ENCODE measurements at places on chromosomes 3 and 15.

DNA sequence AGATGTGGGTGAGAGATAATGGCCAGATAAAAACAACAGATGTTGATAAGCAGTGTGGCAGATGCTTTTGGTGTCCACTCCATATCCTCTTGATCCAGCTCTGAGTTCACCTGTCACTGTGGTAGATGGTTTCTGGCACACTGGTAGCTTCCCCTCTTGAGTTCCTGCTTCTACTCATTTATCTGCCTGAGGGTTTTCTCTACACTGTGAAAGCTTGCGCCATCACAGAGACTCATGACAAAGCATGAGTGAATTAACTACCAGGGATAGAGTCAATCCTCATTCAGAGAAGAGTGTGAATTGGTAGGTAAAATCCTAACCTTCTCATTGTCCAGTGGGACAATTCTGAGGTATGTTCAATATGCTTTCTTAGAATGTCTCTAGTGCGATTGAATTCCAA is 50.0 kb upstream of the ARHGEF26 start:
- DNase-seq, result no peak

GRCh38 chr15:63387748-63388493 is 6.3 kb upstream of the CA12 start:
- no peak for DNase-seq

DNA sequence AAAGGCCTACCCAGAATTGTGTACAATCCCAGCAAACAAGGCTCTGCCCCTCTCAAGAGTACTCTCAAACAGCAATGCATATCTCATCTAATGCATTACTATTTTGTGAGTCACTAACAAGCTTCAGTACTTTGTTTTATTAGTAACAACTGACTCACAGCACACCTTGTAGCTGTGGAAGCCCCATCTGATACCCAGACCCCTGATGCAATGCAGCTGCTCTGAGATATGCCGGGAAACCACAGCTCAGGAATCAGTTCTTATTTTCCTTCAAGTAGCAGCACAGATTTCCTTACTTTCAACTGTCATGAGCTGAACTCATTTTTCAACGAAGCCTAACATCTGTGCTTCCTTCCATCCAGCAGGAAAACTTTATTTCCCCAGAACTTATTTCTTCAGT is 37.8 kb downstream of the CCNL1 start:
- no peak for DNase-seq

DNA sequence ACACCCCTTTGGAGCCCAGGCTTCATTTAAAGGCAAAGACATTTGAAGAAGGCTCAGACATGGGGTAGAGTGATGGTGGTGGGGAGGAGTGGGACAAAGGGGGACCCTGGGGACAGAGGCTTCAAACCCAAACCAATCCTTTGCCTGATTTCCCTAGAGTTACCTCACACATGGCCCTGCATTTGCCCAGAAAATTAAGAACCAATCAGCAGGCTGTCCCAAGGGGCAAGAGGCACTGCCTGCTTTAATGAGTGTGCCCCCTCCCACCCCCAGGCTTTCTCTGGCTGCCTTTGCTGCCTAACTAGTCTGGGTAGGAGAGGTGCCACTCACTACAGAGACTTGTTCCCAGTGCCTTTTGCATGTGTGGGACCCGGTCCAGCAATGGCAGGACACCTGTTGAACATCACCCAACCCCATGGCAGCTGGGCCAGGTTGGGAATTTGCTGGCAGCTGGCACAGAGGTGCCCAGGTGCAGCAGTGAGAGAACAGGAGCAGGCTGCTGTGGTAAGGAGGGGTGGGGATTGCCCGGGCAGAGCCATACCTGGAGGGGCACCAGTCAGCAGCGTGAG is 38.4 kb downstream of the CCDC33 start:
- no peak for DNase-seq

DNA sequence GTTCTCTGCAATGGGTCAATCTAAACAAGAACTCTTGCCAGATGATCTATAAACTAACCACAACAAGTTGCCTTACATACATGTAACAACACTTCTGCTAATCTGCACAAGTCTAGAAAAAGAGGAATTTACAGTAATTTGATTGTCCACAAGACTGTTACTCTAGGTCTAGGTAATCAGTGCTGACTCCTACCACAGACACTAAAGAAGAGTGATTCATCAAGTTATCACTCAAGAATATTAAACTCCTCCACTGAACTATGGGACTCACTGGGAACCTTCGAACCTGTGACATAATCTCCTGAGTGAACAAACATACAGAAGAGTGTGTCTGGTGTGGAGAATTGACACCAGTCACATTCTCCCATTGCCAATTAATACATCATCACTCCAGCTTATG is 138.3 kb downstream of the ANXA2 start:
- DNase-seq, result no peak

DNA sequence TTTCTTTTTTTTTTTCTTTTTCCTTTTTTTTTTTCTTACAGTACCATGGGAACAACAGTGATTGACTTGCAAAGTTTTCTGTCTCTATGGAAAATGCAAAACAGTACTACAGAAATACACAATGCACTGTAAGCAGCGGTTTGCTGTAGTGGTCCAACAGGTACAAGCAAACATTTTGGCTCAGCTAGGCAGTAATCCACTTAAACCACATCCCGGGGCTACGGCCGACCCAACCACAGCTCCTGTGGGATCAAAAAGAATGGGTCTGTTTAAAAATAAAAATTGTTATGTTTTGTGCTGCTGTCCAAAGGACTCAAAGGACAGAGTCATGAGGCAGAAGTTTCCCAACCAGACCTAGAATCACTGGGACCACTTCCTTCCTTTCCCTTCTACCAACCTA is 667.1 kb upstream of the ADAMTS9 start:
- DNase-seq, result no peak

- no peak for DNase-seq
These were observed 481.0 kb upstream of the PROK2 start for GRCh38 chr3:72266016-72266370.

- peak; percentile 71 for DNase-seq
These were observed 694 bp downstream of the ABTB1 start for GRCh38 chr3:127673191-127674100.

DNA sequence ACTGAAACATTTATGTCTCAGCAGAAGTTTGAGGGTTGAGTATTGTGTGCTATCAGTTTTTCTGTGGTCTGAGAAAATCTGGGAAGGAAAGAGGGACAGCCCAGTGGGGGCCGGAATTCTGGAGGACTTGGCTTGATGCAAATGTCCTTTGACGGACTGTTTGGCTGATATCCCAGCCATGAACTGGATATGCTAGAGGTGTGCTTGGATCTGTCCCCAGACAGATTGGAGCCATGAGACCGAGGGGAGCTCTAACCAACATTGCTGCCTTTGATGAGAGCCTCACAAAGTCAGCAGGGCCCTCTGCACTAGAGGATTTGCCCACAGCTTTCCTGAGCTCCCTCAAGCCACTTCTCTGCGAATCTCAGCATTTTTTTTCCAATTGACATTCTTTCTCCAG is 405.6 kb downstream of the NTRK3 start:
- DNase-seq, result no peak

GRCh38 chr3:9146367-9147071 is 102.9 kb downstream of the SRGAP3 start:
- DNase-seq, result no peak

DNA sequence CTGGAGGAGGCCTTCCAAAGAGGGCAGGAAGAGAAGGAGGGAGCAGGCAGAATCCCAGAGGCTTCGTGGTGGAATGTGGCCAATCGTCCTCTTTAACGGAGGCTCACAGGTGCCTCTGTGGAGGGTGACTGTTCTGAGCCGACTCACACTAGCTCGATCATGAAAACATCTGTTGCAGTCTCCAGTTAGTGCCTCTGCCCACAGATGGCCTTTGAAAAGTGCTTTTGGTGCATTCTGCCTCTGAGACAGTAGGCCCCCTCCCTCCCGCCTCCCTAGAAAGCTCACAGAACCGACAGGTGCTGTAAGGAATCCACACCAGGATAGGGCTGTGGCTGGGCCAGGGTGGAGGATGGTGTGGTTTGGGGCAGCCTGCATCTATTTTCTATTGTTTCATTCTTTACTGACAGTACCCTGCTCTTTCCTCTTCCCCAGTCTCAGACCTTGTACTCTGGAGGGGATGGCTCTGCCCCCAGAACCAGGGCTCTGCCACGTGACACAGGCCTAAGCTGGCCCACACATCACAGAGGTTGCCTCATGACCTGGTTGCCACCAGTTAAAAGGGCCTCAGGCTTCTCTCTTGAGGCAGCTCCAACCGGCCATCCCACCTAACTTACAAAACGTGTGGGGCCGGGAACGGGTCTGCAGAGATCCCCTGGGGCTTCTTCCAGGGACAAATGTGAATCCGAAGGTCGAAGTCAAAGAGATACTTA is 27.2 kb upstream of the PIGZ start:
- no peak for DNase-seq

- no peak for DNase-seq
These were observed 7.1 kb downstream of the SIAH2 start for GRCh38 chr3:150755902-150756301.

DNA sequence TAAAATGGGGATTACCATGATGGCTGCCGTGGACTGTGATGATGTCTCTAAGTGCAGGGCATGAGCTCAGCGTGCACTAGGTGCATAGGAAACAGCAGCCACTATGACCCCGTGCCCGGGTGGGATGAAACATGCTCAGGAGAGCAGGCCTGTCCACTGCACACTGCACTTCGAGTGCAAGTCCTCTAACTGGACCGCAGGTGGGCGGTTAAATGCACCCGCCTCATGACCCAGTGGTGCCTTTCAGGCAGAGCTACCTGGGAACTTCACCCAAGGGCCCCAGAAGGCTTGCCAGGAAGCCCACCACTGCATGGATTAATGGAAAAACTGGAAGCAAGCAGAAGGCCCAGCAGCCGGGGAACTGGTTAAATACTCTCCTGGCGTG is 34.0 kb downstream of the PRKCD start:
- no peak for DNase-seq

GRCh38 chr15:87944050-87944449 is 312.5 kb downstream of the NTRK3 start:
- no peak for DNase-seq

DNA sequence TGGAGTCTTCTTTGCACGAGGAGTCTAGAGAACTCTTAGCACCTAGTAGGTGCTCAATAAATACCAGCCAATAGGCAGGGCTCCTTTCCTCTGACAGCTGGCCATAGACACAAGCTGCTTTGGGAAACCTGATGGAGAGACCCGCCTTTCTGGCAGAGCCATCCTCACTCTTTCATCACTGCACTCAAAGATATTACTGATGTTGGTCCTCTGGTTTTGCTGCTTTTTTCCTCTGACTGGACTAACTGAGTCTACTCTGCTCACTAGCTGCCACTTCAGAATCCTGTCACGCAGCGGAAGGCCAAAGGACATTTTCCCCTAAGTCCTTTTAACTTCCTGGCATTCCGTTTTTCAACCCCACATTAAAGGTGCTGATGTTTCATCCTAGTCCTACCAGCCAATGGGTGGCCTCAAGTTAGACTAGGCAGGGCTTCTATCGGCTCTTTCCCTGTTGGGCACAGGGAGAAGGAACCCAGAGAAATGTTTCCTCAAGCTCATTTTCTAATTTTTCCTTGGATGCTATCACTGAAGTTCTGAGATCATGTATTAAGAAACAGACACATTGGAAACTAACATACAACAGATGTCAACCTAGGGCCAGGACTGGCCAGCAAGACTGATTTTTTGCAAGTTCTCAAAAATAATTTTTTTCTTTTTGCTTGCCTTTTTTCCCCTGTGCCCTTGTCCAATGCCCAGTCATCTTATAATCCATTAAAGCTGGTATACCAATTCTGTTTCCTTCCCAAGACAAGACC is 132.8 kb upstream of the ICE2 start:
- DNase-seq, result no peak

DNA sequence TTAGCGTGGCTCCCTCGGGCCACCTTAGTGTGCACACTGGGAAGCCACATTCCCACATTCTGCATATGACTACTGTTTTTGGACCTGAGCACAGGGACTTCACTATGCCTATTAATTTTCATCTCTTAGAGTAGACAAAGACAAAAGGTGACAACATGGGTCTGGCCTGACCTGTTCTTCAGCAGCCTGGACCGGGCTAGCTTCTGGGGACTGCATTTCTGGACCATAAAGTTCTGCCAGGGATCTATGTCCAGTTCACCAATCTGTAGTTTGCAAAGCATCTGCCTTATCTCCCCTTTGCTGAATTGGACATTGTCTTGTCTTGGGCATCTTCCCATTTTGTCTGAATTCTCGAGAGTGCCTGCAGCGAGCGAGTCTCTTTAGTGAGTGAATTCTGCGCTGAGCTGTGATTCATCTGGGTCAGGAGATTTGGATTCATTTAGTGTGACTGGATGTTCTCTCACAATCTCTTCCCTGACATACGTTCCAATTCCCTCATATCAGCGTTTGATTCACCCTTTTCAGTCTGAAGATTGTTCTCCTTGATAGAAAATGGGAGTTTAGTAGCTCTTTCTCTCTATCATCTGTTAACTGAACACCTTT is 112.2 kb upstream of the PLXNA1 start:
- DNase-seq, result no peak

Data from GM20000 (cell line).